G401 (cell line): ENCODE measurements at places on chromosomes 1 and 21. TPM values are rescaled to one million over a fixed set of nuclear protein-coding genes. Genes with fewer than 3 reads are reported as not detected.

Gene ZNF691
- total RNA-seq: 23.9 and 24.4 TPM in 2 replicates

DNA sequence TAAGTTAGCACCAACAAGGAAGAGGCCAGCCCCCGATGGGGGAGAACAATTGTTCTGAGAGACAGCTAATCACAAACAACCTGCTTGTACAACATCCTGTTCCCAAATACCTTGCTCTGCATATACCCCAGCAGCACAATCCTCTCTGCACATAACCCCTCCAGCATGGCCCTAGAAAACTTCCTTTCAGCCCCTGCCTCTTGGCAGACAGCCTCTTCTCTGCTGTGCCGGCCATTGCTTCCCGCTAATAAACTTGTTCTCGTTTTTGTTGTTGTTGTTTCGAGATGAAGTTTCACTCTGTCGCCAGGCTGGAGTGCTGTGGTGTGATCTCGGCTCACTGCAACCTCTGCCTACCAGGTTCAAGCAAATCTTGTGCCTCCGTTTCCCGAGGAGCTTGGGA lies 392.7 kb downstream of the SMYD3 start:
- DNase-seq: no peak

Gene AQP10
- 0.24 TPM in 1 of 2 replicates, not detected in the other for total RNA-seq

DNA sequence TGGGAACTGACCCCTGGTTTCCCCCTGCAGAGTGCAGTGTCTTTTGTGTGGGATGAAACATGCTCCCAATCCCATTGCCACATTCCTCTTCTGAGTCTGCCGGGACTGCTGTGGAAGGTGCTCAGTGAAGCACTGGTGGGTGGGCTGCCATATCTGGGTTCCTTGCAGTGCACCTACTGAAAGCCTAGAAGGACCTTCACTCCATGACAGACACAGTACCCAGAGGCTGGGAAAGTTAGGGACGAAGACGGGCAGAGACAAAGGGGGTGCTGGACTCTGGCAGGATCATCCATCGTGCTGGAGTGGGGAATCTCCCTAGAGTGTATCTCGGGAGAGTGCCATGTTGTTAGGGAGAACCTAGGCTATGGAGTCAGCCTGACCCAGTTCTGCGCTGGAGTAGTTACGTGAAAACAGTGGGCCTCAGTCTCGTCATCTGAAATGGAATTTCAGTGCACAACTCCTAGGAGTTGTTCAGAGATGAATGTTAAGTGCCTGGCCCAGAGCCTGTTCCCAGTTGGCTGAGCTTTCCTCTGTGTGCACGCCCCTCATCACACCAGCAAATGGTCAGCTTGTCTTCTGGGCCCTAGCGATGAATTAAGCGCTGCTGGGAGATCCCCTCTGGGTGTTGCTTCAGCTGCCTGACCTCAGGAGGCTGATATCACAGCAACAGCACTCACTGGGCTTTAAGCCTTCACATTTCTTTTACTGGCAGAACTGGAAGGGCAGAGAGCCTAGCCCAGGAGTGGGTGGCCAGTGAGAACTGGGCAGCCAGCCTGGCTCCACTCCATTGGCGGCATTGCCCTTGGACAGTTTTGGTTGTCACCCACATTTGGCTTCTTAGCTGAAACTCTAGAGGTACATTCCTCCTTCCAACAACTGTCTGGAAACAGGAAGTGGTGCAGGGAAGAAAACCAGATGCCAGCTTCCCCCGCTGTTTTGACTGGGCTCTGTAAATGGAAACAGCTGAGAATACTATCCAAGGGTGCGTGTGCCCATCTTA lies 479.8 kb upstream of the VAMP3 start:
- peak; percentile 59 for DNase-seq

Gene SPTA1
- total RNA-seq: not detected in 2 replicates

DNA sequence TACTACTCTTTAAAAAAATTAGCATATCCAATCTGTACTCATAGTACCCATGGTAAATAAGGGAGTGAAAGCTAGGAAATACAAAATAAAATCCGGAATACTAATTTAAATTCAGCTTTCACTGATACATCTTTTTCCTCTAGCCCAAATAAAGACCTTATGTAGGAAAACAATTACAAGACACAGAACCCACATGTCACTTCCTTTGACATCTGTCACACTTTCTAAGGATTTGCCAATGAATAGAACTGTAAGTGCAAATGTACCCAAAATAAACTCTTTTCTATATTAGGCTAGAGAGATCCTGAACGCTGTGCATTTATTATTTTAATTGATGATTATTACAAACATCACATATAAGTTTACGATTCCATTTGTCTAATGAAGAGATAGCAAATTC lies 393.0 kb downstream of the LRRIQ3 start:
- DNase-seq: no peak

Gene NIBAN1
- total RNA-seq: 0.62 and 0.98 TPM in 2 replicates

DNA sequence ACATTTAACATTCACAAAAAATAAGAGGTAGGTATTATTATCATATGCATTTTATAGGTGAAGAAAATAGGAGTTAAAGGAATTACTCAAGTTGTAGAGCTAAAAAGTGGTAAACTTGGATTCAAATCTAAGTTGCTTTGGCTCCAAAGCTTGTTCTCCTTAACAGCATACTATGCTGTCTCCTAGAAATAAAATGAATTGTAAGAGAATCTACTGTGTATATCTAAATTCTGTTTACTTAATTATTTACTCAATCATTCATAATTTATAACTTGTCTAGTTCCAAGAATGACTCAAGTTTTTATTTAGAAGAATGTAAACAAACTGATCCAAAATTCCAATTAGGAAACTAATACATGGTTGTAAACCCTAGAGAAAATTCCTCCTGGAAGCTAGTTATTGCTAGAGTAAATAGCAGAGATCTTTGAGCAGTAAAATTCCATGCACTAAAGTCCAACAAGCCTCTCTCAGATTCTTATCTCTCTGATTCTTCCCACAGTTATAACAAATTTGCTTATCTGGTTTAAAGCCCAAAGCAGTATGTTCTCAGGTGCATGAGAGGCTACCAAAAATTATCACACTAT lies 132.5 kb upstream of the DPT start:
- no peak for DNase-seq

- no peak for DNase-seq
Measured at GRCh38 chr1:20188455-20188817, 2.1 kb upstream of the PLA2G2C start.

- peak; percentile 28 for DNase-seq
Measured at GRCh38 chr1:204837440-204838084, 33.1 kb upstream of the NFASC start.

DNA sequence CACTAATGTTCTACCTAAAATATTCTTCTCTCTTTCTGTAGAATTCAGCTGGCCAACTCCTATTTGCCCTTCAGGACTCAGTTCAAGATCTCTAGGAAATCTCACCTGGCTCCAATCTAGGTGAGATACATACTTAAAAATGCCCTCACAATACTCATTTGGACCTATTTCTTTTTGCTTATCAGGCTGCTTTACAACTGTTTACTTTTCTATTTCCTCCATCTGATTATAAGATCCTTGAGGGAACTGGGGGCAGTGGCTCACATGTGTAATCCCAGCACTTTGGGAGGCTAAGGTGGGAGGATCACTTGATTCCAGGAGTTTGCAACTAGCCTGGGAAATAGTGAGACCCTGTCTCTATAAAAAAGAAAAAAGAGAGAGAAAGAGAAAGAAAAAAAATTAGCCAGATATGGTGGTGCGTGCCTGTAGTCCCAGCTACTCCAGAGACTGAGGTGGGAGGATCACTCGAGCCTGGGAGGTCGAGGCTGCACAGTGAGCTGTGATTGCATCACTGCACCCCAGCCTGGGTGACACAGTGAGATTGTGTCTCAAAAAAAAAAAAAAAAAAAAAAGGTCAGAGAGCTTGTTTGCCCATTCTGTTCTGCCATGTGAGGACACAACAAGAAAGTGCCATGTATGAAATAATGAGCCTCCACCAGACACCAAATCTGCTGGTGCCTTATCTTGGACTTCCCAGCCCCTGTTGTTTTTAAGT lies 14.8 kb downstream of the EFCAB14 start:
- no peak for DNase-seq

GRCh38 chr1:201528631-201529252 lies 10.2 kb upstream of the NAV1 start:
- DNase-seq: no peak

DNA sequence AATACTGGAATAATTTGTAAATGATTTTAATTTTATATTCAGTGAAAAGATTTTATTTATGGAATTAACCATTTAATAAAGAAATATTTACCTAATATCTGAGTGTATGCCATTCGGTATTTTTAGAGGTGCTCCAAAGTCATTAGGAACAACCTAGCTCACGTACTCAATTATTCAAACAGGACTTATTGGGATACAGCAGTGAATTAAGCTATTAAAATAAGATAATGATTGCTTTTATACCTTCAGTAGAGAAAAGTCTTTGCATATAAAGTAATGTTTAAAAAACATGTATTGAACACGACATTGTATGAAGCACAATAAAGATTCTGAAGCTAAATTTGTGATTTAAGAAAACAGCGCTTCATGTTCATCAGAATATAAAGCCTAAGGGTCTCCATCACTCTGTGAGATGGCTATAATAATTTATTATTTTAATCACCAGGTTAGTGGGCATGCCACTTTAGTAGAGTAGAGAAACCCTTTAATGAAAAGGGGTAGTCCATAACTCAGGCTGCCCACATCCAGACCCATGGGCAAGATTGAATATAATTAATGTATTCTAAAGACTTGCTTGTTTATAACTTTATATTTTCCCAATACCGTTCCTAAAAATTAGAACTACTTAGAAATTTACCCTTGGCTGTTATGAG lies 3.2 kb downstream of the CCN1 start:
- DNase-seq: no peak

DNA sequence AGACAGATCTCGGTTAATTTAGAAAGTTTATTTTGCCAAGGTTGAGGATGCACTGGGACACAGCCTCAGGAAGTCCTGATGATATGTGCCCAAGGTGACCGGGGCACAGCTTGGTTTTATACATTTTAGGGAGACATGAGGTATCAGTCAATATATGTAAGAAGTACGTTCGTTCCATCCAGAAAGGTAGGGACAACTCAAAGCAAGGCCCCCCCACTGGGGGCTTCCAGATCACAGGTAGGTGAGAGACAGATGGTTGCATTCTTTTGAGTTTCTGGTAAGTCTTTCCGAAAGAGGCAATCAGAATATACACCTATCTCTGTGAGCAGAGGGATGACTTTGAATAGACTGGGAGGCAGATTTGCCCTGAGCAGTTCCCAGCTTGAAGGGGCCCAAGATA lies 60.4 kb upstream of the VTCN1 start:
- no peak for DNase-seq

- DNase-seq: no peak
Measured at GRCh38 chr1:239947801-239948200, 143.9 kb upstream of the FMN2 start.

Gene FTCD
- 1.1 TPM in 1 of 2 replicates, not detected in the other for total RNA-seq

- DNase-seq: no peak
Measured at GRCh38 chr1:27133991-27134390, 20.9 kb downstream of the SLC9A1 start.

GRCh38 chr1:235024711-235025421 lies 103.8 kb downstream of the TOMM20 start:
- DNase-seq: no peak

Gene GBP6
- total RNA-seq: not detected in 2 replicates

DNA sequence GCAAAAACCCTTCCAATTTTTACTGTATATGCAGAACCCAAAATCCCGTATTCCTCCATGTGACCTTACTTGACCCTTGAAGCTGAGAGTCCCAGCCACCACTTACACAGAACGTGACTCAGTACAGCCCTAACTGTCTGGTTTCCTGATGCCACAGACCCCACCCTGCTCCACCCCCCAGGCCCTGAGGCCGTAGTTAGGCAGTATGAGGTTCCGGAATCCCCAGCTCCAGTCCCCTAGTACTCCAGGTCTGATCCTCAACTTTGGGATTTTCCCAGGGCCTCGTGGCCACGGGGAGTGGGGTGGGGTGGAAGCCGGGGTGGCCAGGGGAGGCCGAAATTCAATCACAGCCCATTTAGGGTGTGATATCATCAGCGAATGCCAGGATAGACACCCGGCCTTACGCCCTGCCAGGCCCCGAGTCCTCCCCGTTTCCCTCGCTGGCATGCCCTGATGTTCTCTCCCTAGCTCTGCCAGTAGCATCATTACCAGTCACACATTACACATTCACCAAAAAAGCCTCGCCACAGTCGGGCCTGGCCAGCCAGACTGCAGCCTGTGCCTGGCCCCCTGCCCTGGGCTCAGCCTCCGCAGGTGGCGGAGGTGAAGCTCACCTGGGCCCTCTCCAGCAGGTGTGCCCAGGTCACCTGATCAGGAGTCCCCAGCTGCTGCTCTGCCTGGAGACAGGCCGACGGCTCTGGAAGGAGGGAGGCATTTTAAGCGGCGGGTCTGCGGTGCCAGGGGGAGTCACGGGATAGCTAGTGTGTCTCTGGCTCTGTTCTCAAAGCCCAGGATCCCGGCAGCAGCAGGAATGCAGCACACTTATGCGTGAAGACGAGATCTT lies 70.8 kb downstream of the SCCPDH start:
- DNase-seq: no peak

- no peak for DNase-seq
Measured at GRCh38 chr1:20095564-20096434, 23.5 kb downstream of the PLA2G2D start.

Gene AMPD1
- total RNA-seq: not detected in 2 replicates

DNA sequence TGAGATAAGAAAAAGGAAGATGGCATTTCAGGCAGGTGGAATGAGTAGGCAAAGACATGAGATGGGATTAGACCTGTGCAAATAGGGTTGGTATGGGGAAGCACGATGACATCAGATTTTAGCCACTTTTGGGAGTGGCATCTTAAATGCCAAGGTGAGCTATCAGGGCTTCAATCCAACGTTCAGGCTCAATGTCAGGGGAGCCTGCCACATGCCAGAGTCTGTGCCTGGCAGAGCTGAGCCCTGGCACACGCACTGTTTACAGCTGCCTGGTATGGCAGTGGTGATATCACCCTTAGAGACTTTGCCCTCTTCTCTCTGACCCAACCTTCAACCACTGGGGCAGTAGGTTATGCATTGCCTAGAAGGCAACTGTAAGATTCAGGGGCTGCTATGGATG lies 1.1 kb upstream of the GUCA2B start:
- no peak for DNase-seq

GRCh38 chr21:33238146-33238545 lies 8.4 kb downstream of the IFNAR2 start:
- DNase-seq: no peak

GRCh38 chr1:29518183-29518835 lies 282.0 kb downstream of the PTPRU start:
- no peak for DNase-seq

Gene RCSD1
- total RNA-seq: not detected in 2 replicates

DNA sequence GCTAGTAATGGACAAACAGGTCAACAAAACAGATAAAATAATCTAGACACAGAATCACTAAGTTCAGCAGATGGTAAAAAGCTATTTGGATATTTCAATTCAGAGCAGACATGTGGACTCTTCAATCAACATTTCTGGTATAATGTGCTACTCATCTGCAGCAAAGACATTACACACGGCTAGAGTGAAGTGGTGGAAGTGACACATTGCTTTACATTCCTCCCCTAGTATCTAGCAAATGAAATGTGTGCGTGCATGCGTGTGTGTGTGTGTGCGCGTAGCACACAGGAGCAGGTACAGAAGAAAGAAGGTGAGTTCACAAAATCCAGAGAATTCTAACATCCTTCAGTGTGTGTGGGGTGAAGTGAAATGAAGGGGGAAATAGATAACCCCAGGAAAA lies 8.3 kb downstream of the AHCTF1 start:
- DNase-seq: no peak
